Stimulated activated CD8-positive, alpha-beta memory T cell treated with anti-CD3 and anti-CD28 coated beads, Interleukin-2, amount 100 ng/mL, for 1 hour (primary cell): ENCODE measurements at places on chromosomes 16 and 17.

GRCh38 chr16:8872967-8873865 lies 4.4 kb upstream of the CARHSP1 start:
- DNase-seq: no peak

DNA sequence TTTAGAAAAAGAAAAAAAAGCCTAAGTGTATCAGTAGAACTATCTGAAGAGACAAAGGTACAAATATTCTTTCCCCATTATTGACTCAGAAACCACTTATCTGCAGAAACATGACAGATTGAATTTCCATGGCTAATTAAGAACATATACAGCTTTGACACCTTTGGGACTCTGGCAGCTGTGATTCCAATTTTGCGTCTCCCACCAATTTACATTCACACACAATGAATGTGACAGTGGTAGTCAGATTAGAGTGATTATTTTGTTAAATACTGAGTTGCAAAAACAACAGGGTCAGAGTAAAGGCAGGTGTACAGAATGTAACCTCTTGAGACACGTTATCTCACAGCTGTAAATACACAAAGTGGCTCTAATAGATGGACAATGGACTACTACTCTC lies 5.3 kb upstream of the PPM1D start:
- DNase-seq: no peak

DNA sequence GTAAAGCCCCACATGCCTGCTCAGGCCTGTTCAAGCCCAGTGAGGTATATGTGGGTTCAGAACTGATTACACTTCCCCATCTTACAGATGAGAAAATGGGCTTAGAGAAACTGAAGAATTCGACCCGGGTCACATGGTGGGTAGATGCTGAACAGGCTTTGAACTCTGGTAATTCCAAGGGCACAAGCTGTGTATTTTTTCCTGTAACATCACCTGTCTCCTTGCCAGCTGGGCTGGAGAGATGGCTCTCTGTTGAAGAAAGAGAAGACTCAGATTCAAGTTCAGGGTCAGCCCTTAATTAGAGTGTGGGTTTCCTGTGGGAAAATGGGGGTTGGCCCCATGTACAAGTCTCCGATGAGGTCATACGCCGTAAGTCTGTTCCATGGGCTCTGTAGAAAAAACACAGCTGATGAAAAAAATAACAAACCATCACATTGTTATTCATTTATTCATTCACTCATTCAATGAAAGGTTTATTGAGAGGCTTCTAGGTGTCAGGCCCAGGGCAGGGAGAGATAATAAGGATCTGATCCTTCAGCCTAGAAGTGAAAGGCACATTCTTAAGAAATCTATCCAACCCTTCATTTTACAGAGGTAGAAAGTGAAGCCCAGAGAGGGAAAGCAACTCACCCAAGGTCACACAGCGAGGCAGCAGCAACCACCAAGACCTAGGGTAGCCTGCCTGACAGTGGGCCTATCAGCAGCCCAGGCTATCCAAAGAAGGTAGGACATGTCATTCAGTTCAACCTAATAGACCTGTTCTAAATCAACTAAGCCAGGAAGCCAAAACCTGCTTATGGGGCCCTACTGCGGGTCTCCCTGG lies 482.8 kb downstream of the SOX9 start:
- DNase-seq: no peak

DNA sequence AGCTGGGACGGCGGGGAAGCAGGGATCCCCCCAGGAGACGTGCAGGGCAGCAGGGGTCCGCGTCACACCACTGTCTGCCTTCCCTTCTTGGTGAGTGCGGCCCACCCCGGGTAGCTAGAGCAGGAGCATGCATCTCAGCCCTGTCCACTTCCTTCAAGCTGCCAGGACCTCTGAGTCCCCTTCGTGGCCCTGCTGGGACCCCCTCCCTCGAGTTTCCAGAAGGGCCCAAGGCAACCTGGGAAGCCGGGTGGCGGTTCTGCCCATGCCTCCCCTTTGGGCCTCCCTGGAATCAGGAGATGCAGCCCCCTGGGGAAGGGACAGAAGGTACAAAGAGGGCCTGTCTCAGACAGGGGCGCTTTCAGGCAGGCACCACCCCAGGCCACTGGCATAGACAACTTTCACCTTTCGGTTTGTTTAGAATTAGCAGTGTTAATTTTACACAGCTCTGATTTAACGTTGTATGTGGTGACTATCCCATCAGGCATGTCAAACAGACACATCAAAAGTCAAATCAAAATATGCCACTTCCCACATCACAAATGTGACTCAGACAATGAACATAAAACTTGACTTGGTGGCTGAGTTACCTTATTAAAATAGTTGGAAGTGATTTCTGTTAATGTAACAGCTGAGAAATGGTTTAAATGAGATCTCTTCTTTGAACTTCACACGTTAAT lies 94.5 kb upstream of the METRNL start:
- DNase-seq: no peak
